ENCODE measurements at places on chromosomes 3 and 15.
A peak's percentile ranks its signal among the peaks of the same experiment; 100 is the strongest.

DNA sequence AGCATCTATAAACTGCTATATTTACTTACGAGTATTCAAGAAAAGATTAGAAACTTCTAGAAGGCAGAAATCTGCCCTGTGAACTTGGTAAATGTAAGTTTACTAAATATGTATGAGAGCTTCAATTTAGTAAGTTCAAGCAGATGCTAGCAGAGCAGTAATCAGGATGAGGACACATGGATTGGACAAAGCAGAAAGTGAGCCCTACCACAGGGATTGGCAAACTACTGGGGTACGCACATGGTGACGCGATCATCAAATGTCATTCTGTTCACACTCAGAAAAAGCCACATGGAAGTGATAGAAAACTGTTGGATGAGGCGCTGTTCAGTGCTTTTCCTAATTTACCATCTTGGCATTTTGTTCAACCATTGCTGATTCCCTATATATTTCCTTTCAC, 360.2 kb upstream of the ZNF385D start:
- no peak for DNase-seq

- DNase-seq: no peak
Observed at GRCh38 chr3:135197246-135197645, 402.2 kb downstream of the EPHB1 start.

- no peak for DNase-seq
Observed at GRCh38 chr3:171711461-171712170, 98.7 kb downstream of the PLD1 start.

- DNase-seq: no peak
Observed at GRCh38 chr3:19595884-19596283, 338.1 kb downstream of the EFHB start.

GRCh38 chr15:84826369-84826823, 9.2 kb downstream of the ALPK3 start:
- DNase-seq: no peak

- no peak for DNase-seq
Observed at GRCh38 chr3:126180477-126181397, at the start of gene ALDH1L1. Gene ALDH1L1 (minus strand): TSS chr3:126180586. CDS start chr3:126160979, 19,607 bp downstream.

GRCh38 chr3:189966843-189967242, 153.9 kb downstream of the P3H2 start:
- no peak for DNase-seq

GRCh38 chr3:141876891-141877621, 613 bp downstream of the ATP1B3 start:
- DNase-seq: peak; percentile 15

DNA sequence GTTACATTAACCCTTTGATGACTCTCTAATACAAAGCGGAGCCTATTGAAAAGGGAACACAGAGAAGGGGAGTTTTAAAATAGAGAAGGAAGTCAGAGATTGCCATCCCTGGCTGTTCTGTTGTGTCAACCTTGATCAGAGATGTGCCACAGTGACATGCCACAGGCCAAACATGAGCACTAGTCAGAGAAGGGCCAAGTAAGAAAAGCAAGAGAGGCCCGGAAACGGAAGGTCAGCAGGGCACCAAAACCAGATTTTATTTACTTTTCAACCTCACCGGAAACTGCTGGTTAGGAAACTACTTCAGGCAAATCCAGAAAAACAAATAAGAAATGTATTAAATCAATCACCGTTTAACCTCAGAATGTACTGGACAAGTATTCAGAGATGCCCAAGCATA, 171.8 kb downstream of the ALCAM start:
- DNase-seq: no peak

GRCh38 chr3:183195266-183195665, 32.7 kb upstream of the LAMP3 start:
- DNase-seq: no peak

DNA sequence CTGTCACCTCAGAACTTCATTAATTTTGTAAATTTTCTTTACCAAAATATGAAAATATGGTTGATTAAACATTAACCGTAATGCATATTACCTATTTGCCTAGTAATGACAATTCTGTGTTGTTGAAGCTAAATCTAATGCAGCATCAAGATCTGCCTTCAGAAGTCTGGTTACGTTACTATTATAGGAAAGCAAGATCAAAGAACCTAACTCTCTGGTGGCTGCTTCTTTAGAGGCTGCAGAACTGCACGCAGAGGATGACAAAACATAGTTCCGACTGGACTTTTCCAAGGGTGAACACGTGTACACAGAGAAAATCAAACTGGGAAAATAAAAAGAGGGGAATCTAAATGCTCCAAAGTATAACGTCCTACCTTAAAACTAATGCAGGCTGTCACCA, 20.5 kb downstream of the CD47 start:
- no peak for DNase-seq

DNA sequence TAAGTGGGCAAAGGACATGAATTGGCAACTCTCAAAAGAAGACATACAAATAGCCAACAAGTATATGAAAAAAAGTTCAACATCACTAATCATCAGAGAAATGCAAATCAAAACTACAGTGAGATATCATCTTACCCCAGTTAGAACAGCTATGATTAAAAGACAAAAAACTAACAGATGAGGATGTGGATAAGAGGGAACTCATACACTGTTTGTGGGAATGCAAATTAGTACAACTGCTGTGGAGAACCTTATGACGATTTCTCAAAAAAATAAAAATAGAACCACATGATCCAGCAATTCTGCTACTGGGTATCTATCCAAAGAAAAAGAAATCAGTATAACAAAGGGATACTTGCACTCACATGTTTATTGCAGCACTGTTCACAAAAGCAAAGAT, 28.6 kb downstream of the NEK10 start:
- DNase-seq: no peak

- DNase-seq: no peak
Observed at GRCh38 chr3:52777959-52778805, 783 bp downstream of the ITIH1 start.
